ENCODE measurements at places on chromosomes 3 and 15.

GRCh38 chr15:77580996-77581682, 51.6 kb downstream of the LINGO1 start:
- DNase-seq: peak; percentile 60

GRCh38 chr3:48016301-48016973, at the start of gene MAP4:
Gene MAP4, minus strand, starts transcription at chr3:48016416. Its CDS starts 17,556 bp downstream, at chr3:47998860.
- DNase-seq: no peak

GRCh38 chr3:18237251-18238005, 187.7 kb downstream of the SATB1 start:
- no peak for DNase-seq

DNA sequence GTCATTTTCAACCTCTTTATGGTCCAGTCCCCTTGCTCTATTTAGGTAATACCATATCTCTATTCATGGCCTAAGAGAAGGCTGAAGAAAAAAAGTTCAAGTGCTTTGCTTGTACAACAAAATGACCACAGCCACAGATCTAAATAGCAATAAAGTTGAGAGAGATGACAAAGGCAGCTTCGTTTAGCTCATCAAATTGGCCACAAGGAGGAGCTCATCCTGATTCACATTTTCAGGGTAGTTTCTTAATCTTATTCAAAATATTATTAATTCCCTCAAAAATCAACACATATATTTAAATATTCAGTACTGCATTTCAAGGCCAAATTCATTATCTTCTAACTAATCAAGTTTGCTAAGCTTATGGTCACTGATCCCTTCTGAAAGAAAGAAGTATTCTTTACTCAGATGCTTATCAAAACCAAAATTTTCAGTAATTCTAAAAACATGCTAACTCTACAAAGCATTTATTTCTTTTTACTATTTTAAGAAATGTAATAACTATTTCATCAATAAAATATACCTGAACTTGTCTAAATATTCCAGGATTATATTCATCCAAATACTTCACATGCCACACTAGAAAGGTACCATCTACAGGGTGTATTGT, 85.5 kb downstream of the DMXL2 start:
- no peak for DNase-seq

GRCh38 chr3:151686257-151686656, 47.5 kb upstream of the AADACL2 start:
- DNase-seq: no peak

DNA sequence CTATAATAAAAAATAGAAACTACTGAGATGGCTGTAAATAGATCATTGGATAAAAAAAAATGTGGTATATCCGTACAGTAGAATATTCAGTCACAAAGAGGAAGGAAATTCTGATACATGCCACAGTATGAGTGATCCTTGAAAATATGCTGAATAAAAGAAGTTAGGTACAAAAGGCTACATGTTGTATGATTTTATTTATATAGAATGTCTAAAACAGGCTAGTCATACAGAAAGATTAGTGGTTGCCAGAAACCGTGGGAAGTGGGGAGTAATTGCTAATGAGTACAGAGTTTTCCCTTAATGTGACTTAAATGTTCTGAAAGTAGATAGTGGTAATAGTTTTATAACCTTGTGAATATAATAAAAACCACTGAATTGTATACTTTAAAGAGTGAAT, 24.9 kb upstream of the FAH start:
- DNase-seq: no peak

Data from NCI-H524 treated with DMSO at 0.1 percent for 48 hours (cell line).